Vagina (tissue), 2 donors: ENCODE measurements at places on chromosomes 3 and 15.

DNA sequence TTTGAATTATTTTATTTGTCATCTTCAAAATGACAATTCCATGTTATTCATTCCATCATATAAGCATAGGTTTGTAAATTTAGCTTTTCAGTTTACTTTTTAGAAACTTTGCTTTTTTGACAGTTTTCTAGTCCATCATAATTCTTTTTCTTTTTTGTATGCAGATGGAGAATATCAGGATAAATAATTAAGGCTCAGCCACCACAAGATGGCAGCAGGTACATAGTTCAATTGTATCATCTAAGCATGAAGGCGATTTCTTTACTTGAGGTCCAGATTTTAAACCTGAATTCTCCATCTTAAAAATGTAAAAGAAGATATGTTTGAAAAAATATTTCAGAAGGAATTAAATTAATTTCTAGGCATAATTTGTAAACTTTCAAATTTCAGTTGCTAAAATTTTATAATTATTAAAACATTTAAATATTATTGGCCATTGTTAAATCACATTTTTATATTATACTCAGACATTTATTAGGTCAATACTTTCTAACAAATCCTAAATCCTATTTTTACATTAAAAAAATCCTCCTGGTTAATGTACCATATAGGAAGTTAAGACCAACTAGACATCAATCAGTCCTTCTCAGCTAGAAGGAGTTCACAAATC is 15.1 kb downstream of the PLSCR5 start:
- H3K4me3 ChIP-seq: no peak overlapping the region
- DNase-seq: no peak
- no peaks in the 10 kb centered on the region for H3K36me3 ChIP-seq
- H3K4me1 ChIP-seq: no peaks in the 10 kb centered on the region

- H3K4me3 ChIP-seq: no peak overlapping the region
- peak overlapping the region; percentile 33 for H3K27ac ChIP-seq
- H3K27me3 ChIP-seq: no peaks in the 10 kb centered on the region
- H3K4me1 ChIP-seq: peaks cover 7% of the 10 kb centered on the region
- no peak for DNase-seq
These were observed 17.2 kb upstream of the B4GALT4 start for GRCh38 chr3:119257654-119258410.

DNA sequence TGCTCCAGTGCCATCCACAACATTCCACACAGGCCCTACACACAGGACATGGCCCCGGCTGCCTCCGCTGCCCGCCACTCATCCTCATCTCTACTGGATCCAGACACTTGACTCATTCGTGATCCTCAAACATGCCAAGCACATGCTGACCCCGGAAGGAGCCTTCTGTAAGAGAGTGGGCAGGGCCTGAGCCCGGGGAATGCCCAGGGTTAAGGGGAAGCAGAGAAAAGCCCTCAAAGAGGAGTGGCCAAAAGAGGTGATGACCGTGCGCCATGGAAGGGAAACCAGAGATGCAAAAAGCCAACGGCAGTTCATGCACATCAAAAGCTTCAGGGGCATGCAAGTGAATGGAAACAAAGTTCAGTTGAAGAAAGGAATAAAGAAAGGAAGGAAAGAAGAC is 46.1 kb downstream of the RFTN1 start:
- no peaks in the 10 kb centered on the region for H3K4me1 ChIP-seq
- no peak for DNase-seq
- H3K4me3 ChIP-seq: no peak overlapping the region
- no peak overlapping the region for H3K27ac ChIP-seq
- no peaks in the 10 kb centered on the region for H3K27me3 ChIP-seq

DNA sequence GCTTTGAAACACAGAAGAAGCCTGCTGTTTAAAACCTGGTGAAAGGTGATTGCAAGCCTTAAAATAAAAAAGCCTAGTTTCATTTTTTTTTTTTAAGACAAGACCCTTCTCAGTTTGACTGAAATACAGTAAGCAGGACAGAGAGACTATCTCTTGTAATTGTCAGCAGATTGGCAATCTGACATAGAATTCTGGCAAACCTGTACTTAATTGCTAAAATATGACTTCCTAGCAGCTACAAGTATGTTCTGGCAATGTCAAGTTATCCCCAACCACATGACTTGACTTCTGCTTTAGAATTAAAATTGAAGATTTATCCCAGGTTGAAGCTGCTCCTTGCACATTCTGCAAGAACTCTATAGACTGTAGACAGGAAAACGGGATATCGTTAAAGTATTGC is 232.8 kb upstream of the NR2F2 start:
- H3K4me1 ChIP-seq: no peaks in the 10 kb centered on the region
- no peak for DNase-seq
- no peaks in the 10 kb centered on the region for H3K36me3 ChIP-seq
- no peak overlapping the region for H3K4me3 ChIP-seq
- H3K27ac ChIP-seq: no peak overlapping the region
- no peaks in the 10 kb centered on the region for H3K27me3 ChIP-seq

- H3K27me3 ChIP-seq: no peaks in the 10 kb centered on the region
- H3K36me3 ChIP-seq: no peaks in the 10 kb centered on the region
- no peak for DNase-seq
These were observed 3.6 kb downstream of the VGLL3 start for GRCh38 chr3:86987421-86987715.

GRCh38 chr3:100993309-100993708 is at the start of gene ABI3BP:
Gene ABI3BP (minus strand): TSS chr3:100993421. CDS start chr3:100993384, 37 bp downstream.
- peak within 1 kb of the TSS; percentile 52 for H3K4me3 ChIP-seq
- DNase-seq: no peak

DNA sequence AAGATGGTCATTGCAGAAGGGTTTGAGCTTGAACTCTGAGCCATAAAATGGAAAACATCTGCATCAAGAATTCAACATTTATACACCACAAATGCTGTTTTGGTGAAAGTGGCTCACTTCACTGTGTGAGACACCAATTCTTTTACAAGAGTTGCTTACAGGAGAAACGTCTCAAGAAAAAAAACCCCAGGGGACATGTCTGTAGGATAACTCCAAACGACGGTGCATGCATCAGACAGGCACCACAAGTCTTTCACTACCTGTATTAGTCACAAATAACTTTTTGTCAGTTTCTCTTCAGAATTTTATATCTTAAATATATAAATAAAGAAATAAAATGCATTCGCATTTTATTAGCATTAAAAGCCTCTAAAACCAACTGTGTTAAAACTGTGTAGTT is 164.3 kb downstream of the EFHB start:
- no peaks in the 10 kb centered on the region for H3K4me1 ChIP-seq
- H3K4me3 ChIP-seq: no peak overlapping the region
- no peaks in the 10 kb centered on the region for H3K27me3 ChIP-seq
- H3K36me3 ChIP-seq: no peaks in the 10 kb centered on the region
- no peak overlapping the region for H3K27ac ChIP-seq

- no peaks in the 10 kb centered on the region for H3K4me1 ChIP-seq
- peak; percentile 69 for DNase-seq
- H3K27me3 ChIP-seq: no peaks in the 10 kb centered on the region
- no peak overlapping the region for H3K4me3 ChIP-seq
These were observed 93.6 kb downstream of the APBA2 start for GRCh38 chr15:28979208-28979841.

GRCh38 chr3:40837300-40837699 is 312.5 kb downstream of the ZNF621 start:
- H3K4me3 ChIP-seq: no peak overlapping the region
- no peaks in the 10 kb centered on the region for H3K4me1 ChIP-seq
- no peak overlapping the region for H3K27ac ChIP-seq
- no peaks in the 10 kb centered on the region for H3K36me3 ChIP-seq
- no peak for DNase-seq
- no peaks in the 10 kb centered on the region for H3K27me3 ChIP-seq

- no peaks in the 10 kb centered on the region for H3K27me3 ChIP-seq
- no peaks in the 10 kb centered on the region for H3K36me3 ChIP-seq
- H3K4me3 ChIP-seq: no peak overlapping the region
- peaks cover 4% of the 10 kb centered on the region for H3K4me1 ChIP-seq
- H3K27ac ChIP-seq: peak overlapping the region; percentile 49
- no peak for DNase-seq
These were observed 966.9 kb upstream of the NR2F2 start for GRCh38 chr15:95363646-95364045.

DNA sequence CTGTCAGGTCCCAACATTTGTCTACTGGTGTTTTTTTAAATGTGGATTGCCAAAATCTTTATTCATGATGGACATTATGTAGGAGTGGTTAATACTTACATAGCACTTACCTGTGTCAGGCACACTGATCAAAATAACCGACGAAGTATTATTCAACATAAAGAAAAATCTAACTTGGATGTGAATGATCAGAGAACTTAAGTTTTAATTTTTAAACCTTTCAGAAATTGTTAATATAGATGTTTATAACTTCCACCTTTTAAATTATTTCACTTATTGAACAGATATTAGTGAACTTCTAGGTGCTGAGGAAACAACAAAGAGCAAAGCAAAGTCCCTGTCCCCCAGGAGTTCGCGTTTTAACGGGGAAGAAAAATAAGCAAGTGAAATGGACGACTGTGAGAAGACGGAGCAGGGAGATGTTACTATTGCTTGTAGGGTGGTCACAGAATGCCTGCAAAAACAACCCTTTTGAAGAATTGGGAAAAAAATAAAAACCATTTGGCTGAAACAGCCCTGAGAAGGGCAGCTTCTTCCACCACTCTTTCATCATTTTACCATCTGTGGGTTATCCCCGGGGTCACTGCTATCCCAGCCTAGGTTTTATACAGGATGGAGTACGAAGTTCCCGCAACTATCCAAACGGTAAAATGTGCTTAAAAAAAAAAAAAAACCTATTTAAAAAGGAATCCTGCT is 915 bp upstream of the APH1B start:
- H3K4me3 ChIP-seq: peak overlapping the region; percentile 73
- no peak for DNase-seq
- H3K4me1 ChIP-seq: peaks cover 9% of the 10 kb centered on the region
- H3K27me3 ChIP-seq: no peaks in the 10 kb centered on the region
- peak overlapping the region; percentile 94 for H3K27ac ChIP-seq

GRCh38 chr3:51703761-51704510 is 2.9 kb upstream of the GRM2 start:
- H3K4me3 ChIP-seq: no peak overlapping the region
- H3K27me3 ChIP-seq: no peaks in the 10 kb centered on the region
- DNase-seq: no peak
- no peaks in the 10 kb centered on the region for H3K36me3 ChIP-seq
- peaks cover 6% of the 10 kb centered on the region for H3K4me1 ChIP-seq

DNA sequence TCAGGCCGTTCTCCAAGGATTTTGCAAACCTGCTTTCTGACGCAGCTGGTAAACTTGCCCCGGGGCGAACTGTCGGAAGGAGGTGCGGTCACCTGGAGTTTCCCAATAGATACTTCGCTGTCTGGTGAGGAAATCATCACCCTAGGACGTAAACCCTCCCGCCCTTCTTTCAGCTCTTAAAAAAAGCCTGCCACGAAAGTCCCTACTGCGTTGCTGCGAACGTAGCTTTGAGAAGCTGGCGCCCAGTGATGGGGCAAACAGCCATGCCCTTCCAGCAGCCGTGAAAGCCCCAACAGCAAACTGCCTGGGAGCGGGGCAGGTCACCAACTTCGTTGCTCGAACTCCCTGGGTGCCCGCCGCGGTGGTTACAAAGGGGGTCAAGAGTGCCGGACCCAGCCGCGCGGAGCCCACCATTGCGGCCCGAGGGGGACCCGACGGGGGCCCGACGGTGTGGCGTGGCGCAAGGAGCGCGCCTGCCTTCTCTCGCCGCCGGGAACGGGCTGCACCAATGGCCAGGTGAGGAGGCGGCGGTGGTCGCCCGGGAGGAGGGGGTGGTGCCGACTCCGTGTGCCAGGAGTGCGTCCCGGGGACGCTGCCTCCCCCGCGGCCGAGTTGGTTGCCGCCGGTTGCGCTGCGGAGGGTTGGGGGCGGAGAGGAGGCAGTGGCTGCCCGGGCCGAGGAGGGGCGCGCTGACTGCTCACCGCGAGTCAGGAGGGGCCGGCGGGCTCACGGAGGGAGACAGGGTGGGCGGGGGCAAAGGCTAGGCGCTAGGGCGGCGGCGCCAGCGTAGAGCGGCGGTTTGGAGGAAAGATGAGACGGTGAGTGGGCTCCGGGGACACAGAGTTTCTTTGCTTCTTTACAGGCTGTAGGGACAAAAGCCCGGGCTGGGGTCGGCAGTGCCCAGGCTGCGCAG is at the start of gene PHLDB2:
PHLDB2 (plus strand) TSS at position 205 of the 913 bp plus-strand sequence. CDS start 24,813 bp downstream, outside the sequence.
- DNase-seq: no peak
- no peaks in the 10 kb centered on the region for H3K27me3 ChIP-seq
- H3K27ac ChIP-seq: peak within 1 kb of the TSS; percentile 97
- H3K4me3 ChIP-seq: peak within 1 kb of the TSS; percentile 72

DNA sequence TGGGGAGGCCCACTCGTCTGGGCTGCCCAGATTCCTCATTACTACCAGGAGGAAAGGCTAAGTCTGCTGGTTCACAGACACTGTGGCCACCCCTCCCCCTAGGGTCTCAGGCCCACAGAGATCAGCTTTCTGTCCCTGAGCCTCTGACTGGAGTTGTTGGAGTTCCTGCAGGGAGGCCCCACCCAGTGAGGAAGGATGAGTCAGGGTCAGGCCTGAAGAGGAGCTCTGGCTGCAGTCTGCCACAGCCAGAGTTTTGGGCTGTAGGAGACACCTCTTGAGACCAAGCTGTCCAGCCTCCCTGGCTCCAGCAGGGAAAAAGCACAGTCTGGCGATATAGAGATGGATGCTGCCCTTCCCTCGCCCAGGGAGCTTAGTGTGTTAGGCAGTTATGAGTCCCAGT is 720.9 kb upstream of the SEMA6D start:
- H3K4me3 ChIP-seq: no peak overlapping the region
- no peak overlapping the region for H3K27ac ChIP-seq
- H3K27me3 ChIP-seq: no peaks in the 10 kb centered on the region
- H3K4me1 ChIP-seq: no peaks in the 10 kb centered on the region

DNA sequence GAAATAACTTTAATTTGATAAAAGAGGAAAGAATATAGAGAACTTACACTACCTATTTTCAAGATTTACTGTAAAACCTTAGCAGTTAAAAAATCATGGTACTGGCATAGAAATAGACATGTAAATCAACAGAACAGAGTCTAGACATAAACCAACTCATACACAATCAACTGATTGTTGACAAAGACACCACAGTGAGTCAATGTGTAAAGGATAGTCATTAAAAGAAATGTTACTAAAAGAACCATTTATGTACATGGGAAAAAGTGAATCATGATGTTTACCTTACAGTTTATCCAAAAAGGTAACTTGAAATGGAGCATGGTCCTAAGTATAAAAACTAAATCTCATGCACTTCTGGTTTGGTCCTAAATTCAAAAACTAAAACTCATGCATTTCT is 847.4 kb downstream of the IGSF11 start:
- H3K27ac ChIP-seq: no peak overlapping the region
- no peak overlapping the region for H3K4me3 ChIP-seq
- no peaks in the 10 kb centered on the region for H3K36me3 ChIP-seq
- no peaks in the 10 kb centered on the region for H3K4me1 ChIP-seq

DNA sequence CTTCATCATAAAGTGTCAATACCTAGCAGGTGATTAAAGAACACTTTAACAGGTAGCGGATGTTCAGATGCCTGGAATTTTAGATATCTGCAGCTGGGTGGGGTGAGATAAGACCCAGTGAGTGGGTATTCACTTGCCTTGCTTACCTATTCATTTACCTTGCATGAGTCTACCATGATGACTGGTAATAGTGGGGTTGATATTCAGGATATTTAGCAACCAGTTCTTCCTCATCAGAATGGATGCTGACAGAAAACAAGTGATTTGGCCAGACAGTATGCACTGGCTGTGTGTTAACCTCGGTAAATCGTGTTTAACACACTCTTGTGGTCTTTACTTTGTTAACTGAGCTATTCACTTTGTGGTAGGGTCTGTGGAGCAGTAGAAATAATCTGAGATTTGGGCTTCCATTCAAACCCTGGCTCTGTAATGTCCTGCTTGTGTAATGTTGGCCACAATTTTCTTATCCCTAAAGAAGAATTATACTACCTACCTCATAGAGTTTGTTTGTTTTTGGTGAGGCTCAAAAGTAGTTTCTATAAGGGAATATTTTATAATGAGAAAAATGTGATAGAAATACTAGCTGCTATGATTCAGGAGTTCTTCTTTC is 391.9 kb upstream of the TBL1XR1 start:
- H3K4me3 ChIP-seq: no peak overlapping the region
- H3K36me3 ChIP-seq: no peaks in the 10 kb centered on the region
- H3K4me1 ChIP-seq: peaks cover 46% of the 10 kb centered on the region
- DNase-seq: no peak
- H3K27me3 ChIP-seq: no peaks in the 10 kb centered on the region
